ENCODE measurements at places on chromosomes 1 and 21.

DNA sequence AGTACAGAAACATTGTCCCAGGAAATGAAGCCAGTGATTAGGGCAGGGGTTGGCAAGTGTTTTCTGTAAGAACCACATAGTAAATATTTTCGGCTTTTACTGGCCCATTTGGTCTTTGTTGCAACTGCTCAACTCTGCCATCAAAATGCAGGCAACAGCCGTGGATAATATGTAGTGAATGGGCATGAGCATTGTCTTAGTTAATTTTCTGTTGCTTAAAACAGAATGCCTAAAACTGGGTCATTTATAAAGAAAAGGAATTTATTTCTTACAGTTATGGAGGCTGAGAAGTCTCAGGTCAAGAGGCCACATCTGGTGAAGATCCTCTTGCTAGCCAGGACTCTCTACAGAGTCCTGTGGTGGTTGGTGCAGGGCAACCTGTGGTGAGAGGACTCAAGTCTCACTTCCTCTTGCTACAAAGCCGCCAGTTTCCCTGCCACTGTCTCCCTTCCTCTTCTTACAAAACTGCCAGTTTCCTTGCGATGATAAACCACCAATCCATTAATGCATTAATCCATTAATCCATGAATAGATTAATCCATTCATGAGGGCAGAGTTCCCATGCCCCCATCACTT lies 166.4 kb downstream of the PSMG1 start:
- DNase-seq: no peak

DNA sequence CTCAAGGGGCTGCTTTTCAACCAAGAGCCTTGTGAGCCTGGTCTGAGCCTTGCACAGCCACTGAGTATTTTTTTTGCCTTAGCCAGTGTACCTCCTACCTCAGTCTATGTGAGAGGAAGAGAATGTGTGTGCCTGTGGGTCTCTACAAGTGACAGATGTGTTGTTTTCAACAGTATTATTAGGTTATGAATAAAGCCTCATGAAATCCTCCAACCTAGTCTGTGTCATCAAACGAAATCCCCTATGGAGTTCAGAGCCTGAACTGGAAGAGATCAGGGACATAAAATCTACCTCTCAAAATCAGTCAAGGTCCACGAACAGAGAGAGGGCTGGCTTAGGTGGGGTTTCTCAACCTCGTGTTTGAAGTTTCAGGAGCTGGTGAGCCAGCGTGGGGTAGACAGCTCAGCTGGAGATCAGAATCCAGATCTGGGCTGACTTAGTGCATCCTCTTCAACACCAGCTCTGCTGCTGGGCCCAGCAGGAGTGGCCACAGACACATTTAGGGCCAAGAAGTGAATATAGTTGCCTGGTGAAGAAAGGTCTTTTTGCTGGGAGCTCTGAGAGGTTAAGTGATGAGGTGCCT lies 8.2 kb downstream of the XKR8 start:
- DNase-seq: no peak

DNA sequence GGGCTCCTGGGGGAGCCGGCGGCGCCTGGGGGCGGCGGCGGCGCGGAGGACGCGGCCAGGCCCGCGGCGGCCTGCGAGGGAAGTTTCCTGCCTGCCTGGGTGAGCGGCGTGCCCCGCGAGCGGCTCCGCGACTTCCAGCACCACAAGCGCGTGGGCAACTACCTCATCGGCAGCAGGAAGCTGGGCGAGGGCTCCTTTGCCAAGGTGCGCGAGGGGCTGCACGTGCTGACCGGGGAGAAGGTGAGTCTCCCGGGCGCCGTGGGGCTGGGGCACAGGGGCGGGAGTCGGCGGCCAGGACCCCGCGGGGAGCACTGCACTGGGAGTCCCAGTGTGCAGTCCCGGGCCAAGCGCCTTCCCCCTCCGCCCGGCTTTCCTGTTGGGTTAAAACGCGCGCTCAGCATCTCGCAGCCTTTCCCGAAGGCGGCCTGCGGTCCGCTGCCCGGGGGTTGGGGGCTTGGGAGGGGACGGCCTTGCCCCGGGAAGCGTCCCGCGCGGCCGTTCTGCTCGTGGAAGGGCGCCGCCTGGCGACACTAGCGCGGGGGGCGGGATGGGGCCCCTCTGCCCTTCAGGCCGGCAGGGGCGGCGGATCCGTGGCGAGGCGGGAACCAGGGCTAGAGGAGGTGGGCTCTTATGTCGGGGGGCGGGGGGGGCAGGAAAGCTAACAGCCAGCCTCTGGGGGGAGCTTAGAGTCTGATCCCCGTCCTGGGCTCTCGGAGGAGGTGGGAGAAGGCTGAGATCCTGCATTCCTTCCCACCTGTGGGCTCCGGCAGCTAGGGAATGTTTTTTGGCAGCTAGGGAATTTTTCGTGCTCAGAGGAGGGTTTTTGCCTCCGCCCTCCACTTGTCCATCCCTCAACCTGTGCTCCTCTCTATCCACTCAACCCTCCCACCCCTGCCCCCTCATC lies 1.1 kb downstream of the HUNK start:
- no peak for DNase-seq

- DNase-seq: no peak
Observed at GRCh38 chr1:9993561-9994075, 3.4 kb upstream of the RBP7 start.

DNA sequence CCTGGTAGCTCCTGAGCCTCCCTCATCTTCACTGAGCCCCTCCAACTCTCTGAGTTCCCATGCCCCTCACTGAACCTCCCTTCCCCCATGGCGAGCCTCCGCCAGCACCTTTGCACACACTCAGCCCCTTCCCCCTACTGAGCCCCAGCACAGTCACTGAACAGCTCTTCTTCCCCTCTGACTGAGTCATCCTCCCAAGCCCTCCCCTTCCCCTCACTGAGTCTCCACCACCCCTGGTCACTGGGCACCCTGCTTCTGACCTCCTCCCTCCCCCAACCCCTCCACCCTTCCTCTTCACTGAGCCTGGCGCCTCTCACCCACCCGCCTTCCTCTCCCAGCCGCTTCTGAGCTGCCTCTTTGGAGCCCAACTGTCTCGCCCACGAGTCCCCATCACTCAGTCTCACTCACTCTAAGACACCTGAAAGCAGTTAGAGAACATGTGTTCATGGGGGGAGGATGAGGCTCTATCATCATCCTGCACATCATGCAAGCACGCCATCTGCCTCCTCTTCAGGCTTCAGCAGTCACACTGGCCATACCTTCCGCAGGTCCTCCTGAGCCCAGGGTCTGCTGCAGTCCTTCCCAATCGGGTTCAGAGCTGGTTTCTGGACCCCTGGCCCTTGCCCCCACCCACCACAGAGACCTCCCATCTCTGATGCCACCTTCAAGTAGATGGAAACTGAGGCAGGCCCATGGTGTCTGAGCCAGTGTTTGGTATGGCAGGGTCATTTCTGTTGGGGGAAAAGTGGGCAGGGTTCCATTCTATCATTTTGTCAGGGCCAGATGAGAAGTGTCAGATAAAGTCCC lies 2.0 kb upstream of the TRNP1 start:
- DNase-seq: no peak

DNA sequence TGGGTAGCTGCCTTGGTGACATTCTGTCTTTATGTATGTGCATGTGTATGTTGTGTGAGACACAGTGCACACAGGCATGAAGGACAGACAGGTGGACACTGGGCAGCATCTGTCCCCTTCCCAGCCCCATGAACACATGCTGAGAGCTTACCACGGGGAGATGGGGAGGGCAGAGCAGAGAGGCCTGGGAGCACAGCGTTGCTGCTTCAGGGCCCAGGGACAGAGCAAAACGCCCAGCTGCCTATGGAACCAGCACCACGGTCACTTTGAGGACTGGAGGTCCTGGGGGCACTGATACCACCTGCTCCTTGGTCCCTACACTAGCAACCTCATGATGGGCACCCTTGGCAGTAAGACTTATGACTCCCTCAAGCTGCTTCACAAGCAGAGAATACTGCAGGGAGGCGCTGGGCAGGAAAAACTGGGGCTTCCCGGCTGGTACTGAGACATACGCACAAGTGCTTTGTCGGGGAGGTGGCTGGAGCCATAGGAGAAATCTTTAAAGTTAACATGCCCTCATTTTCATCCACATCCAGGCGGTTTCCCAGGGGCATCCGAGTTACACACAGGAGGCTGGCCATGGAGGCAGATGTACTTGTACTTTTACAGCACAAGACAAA lies 40.3 kb downstream of the LMX1A start:
- DNase-seq: no peak

DNA sequence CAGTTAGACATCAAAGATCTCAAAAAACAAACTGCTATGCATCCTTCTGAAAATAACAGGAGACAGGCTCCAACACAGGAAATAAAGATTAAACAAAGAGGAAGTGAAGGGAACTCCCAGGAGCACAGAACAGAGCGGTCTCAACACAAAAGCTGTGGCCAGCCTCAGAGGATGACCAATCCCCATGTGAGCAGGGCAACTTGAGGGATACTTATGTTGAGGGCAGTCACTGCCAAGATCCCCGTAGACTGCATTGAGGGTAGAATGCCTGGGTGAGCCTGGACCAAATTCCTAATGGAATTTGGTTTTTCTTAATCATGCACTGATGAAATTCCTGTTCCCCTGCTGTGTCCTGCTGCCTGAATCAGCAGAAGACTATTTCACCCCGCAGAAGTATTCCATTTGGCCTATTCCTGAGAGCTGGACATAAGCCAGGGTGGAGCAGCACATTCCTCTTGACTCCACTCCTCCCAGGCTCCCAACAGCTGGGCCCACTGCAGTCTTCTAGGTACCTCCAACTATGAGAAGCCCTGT lies 49.0 kb downstream of the JAK1 start:
- DNase-seq: no peak

DNA sequence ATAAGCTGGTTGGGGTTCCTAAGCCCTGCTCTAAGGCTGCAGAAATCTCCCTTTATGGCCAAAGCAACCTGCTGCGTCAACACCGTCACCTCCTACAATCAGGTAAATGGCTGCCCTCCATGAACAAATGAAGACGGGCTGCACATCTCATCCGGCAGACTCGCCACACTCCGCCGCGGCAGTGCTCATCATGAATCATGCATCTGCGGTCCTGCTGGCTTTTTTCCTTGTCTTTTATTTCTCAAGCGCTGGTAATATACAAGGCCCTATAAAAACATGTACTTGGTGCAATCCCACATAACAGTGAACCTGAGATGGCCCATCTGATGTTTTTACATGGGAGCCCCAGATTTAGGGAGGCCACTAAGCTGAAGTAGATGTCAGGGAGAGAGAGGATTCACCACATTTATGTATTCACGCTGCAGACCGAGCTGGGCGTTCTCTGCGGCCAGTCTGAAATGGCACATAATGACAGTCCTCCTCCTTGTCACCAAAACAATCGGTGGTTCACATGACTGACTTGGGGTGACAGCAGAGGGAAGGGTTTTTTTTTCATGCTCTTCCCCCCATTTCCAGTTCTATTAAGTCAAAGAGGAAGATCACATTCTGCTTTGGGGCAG lies 91.6 kb downstream of the KAZN start:
- no peak for DNase-seq

DNA sequence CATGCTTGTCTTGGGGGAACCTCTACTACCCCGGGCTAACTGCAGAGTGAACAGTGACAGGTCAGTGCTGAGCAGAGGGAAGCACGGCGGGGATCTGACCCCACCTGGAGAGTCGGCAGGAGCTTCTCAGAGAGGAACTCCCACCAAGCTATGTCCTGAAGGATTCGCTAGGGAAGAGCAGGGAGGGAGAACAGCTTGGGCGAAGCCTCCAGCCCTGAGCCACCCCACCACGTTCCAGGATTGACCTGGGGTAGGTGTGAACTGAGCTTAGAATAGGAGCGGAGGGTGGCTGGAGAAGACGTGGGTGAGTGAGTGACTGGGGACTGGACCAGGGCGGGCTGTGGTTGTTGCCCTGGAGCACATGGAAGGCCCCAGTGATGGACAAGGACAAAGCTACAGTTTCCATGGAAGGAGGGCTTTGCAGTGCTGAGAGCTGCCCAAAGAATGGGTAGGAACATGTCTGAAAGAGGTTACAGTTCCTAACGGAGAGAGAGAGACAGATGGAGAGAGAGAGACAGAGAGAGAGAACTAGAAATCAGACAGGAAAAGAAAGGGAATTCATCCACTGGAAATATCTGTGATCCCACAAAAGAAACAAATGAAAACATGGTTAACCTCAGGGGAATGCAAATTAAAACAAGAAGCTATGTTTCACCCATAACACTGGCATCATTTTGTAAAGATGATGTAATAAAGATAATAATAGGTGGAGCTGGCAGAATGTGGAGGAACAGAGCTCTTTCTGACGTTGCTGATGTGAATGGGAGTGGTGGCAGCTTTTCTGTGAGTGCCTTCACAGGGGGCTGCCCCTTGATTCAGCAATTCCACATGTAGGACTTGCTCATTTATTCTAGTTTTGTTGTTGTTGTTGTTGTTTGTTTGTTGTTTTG lies 17.2 kb downstream of the BSND start:
- no peak for DNase-seq
